Uterus (tissue), 4 donors: ENCODE measurements at places on chromosomes 16 and 17.

- DNase-seq, result no peak
Observed at GRCh38 chr16:74071996-74072535, 224.5 kb upstream of the PSMD7 start.

DNA sequence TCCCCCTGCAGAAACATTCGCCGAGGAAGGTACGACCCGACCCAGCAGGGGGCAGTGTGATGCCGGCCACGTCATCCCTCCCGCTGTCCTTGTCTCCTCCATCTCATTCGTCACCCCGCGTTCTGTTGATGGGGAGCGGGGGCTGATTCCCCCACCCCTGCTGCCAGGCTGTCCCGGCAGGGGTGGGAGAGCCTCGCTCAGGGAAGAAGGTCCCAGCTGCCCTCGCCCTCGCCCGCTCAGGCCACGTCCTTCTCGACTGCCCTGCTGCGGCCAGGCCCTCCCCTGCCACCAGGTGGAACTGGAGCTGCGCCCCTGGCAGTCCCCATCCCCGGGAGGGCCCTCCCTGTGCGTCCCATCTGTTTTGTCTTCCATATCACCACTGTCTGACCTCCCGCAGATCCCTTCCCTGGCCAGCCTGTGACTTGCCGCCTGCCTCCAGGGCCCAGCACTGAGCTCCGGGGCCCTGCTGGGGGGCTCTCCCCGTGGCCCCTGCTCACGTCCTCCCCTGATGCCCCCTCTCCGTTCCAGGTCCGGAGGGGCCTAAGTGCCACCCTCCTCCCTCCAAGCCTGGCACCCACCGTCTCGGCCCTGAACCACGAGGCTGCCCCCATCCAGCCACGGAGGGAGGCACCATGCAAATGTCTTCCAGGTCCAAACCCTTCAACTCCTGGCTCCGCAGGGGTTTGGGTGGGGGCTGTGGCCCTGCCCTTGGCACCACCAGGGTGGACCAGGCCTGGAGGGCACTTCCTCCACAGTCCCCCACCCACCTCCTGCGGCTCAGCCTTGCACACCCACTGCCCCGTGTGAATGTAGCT is 20.6 kb downstream of the ADAM11 start:
- peak; percentile 85 for DNase-seq

- no peak for DNase-seq
Observed at GRCh38 chr16:88778271-88778525, 6.8 kb downstream of the PIEZO1 start.

GRCh38 chr17:31073411-31073810 is 21.4 kb upstream of the NF1 start:
- no peak for DNase-seq

DNA sequence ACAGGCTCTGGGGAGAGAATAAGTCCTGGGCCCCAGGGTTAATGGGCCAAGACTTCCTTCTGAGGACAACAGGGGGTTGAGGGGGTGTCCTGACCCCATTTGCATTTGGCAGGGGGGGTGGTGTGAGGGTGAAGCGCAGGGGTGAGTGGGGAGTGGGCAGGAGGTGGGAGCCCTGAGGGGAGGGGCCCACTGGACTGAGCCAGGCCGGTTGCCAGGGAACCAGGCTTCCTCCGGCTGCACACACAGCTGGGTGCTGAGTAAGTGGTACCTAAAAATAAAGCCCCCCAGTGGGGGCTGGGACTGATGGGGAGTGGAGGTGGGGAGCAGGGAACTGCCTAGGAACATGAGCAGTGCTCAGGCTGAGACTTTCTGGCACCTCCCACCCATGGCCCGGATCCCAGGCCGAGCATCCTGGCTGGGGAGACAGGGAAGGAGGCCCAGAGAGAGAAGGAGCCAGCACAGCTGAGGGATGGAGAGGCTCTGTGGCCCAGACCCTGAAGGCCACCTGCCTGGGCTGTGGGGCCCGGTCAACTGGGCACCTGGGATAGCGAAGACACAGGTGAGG is 7.5 kb upstream of the RASD1 start:
- peak; percentile 40 for DNase-seq

GRCh38 chr17:28484296-28484695 is 10.9 kb downstream of the SLC13A2 start:
- DNase-seq, result no peak

GRCh38 chr16:27762441-27762840 is 212.5 kb downstream of the KATNIP start:
- DNase-seq, result no peak

DNA sequence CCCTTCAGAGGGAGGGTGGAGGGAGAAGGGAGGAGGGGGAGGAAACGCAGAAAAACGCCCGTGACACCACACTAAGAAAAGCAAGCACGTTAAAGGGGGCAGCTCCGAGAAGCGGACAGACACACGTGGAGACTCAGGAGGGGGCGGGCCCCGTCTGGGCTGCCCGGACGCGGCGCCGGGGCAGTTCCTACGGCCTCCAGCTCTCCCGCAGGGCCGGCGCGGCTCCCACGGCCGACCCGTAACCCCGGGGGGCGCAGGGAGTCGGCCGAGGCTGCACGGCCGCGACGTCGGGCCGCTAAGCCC is 362 bp downstream of the KLHDC4 start:
- DNase-seq, result no peak

DNA sequence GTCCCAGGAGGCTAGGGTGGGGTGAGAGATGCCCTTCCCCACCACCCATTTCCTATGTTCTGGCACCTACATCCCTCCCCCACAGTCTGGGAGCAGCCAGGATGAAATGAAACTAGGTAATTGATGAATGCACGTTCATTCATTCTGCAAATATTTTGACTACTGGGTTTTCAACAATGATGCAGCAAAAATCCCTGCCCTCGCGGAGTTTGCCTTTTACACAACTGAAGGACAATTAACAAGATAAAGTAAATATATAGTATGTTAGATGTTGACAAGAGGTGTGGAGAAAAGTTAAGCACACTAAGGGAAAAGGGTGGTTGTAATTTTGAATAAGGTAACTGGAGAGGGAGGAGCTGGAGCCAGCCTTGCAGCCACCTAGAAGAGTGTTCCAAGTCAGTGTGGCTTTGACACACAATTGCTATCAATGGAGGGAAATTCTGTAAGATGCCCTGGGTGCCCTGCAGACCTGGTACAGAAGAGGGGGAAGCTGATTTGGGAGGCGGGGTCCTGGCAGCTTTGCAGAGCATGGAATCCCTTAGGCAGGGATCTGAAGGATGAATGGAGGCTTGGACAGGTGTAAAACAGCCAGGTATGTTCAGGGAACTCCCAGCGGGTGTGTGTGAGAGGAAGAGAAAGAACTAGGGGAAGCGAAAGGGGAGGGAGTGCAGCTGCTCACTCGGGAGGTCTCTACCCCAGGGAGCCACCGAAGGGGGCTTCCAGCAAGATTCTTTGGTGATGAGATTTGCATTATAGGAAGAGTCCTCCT is 2.5 kb downstream of the TMEM92 start:
- no peak for DNase-seq
